T-helper 17 cell (primary cell): ENCODE measurements at places on chromosomes 3 and 15. TPM values are rescaled to one million over a fixed set of nuclear protein-coding genes. Genes with fewer than 3 reads are reported as not detected.

The SEMA6D gene
- total RNA-seq = not detected

DNA sequence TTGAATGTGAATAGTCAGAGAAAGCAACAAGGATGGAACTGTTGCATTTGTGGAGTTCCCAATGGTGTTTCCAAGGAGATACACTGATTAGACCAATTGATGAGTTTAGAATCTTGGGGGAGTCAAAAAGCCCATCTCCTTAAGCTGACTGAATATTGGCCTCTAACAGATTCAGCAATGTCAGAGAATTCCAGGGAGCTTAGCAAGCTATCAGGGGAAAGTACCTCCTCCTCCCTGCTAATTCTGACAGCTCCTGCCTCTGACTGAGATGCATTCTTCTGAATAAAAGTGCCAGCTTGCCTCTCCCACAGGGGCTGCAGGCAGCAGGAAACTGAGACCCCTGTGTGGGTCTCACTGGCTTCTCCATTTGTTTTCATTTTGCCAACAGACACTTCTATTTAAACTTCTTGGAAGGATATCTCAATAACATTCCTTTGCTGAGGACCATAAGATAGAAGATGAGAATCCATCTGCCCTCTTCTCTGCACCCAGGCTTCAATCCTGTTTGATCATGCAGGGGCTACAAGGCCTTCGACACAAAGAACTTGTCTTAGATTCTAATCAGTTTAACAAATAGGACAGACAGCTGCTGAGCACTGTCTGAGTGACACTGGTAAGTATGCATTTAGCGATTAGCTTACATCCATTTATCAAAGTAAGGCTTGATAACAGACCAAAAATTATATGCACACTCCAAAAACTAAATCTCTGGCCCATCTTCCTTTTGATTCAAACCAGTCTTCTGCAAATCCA, 1080.8 kb downstream of the TUSC7 start:
- DNase-seq = no peak

The MESP2 gene
- not detected for total RNA-seq

DNA sequence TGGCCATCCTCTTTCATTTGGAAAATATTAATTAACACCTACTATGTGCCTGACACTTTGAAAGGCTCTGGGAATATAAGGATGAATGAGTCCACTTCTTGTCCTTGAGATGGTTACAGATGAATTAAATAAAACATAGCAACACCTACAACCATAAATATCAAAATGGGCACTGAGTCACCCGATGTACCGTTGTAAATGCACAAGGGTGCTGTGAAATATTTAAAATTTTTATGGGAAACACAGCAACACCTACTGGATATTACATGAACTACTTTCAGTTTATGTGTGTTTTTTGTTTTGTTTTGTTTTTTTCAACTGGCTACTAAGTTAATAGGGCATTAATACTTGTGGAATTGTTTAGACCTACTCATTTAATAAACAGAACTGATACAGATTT, 239.0 kb upstream of the NAALADL2 start:
- no peak for DNase-seq

The C3orf22 gene
- total RNA-seq = not detected

DNA sequence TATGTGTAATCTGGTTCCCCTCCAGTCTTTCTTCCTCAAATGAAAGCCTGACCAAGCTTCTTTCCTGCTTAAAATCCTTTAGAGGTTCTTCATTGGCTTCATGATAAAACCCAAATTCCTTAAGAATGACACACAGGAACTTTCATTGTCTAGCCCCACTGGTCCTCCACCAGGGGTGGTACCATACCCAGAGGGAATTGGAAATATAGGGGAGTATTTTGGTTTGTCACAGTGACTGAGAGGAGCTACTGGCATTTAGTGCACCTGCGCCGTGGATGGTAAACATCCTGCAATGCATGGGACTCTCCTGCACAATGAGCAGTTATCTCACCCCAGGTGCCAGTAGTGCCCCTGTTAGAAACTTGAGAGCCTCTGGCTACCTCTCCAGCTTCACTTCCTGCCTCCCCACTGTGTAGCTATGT, 10.8 kb downstream of the ZWILCH start:
- no peak for DNase-seq

DNA sequence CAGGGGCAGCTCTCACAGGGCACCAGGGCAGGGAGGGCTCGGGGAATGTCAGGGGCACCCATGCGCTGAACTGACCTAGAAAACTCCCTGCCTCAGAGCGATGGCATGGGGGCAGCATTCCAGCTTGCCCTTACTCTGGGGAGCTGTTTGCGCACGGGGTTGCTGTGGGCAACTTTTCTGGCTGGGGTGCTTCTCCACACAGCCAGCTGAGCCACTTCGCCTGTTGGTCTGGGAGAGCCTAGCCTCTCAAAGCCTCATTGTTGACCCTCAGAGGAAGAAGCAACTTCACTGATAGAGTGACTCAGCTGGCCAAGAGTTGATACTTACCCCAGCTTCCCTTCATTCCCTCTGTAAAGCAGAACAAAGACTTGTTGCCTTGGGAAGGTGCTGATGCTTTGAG, 42.6 kb upstream of the MRPS22 start:
- DNase-seq = no peak

DNA sequence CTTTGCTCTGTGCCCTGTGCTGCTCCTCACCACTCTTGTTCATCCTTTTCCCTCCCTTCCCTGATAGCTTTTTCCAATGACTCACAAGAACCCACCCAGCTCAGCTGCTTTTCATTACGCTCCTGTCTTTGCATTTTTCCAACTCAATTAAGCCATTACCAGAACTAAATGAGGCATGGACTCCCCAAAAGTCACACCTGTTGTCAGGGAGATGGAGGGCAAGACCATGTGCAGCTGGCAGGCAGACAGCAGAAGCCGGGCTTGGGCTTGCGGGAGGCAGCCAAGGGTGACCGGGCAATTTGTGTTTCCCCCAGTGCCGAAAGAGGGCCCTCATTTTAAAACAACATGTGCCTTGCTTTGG, 64.3 kb downstream of the CASR start:
- DNase-seq = no peak

DNA sequence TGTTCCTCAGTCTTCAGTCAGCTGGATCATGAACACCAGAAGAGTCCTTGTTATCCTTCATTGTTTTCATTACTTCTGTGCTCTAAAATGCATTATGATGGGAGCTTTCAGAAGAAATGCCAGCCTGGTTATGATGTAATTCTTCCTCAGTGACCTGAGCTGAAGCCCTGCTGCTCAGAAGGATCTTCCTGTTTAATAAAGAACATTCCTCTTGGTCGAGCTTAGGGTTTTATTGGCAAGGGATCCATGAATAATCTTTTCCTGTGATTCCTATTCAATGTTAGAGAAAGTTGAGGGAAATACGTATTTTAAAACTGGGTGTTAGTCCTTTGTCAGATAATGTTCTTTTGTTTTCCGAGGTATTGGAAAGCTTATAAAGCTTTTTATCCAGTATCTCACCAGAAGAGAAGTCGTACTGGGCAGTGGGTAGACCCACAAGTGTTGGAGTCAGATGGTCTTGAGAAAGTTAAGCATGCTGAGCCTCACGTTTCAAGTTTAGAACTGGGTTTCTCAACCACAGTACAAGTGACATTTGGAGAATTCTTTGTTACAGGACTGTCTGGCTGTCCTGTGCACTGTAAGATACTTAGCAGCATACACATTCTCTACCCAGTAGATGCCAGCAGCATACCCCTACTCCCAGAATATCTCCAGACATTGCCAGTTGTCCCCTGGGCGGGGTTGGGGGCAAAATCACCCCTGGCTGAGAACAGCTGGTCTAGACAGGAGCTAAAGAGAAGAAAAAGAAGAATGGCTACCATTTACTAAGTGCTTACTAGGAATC, 212.3 kb upstream of the BHLHE40 start:
- no peak for DNase-seq

The ZNF385D gene
- total RNA-seq = not detected

The CCR2 gene
- 12.4 TPM for total RNA-seq

DNA sequence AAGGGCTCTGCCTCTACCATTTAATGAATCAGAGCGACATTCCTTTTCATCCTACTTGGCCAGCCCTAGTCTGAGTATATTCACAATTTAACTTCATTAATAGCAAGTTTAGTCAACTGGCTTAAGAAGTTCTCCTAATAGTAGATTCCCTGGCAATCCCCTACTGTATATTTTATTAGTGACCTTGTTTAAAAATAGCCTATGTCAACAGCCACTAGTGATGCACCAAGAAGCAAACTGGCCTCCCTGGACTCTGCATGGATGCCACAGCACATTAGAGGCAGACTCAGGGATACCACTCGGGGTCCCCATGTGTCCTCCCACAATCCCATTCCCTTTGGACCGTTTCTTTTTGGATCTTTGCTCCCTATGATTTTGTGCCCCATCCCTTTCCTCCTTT, 83.6 kb downstream of the THSD4 start:
- no peak for DNase-seq

DNA sequence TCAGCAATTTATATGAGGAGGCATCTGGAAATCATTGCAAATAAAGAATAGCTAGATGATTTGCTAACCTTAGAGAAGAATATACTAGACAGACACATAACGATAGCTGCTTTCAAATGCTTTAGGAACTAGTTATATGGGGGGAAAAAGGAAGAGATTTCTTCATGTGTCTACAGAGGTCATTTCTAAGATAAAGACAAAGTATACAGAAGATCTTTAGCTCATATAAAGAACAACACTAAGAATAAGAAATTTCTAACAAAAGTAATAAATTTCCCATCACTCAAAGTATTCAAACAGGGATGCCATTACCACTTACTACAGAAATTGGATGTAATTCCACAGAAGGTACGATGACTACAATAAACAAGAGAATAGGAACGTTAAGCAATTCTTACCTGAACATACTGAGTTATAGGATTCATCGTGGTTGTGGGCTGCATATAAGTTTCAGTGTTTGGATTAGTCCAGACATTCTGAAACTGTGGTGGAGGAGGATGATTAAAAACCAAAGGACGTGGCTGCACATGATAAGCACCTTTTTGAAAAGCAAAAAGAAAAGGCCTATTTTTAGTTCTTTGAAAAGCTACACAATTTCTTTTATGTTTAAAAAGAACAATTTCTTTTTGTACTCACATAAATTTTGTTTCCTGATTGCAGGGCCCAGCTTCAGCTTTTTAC, 8.7 kb downstream of the DAZL start:
- DNase-seq = no peak

DNA sequence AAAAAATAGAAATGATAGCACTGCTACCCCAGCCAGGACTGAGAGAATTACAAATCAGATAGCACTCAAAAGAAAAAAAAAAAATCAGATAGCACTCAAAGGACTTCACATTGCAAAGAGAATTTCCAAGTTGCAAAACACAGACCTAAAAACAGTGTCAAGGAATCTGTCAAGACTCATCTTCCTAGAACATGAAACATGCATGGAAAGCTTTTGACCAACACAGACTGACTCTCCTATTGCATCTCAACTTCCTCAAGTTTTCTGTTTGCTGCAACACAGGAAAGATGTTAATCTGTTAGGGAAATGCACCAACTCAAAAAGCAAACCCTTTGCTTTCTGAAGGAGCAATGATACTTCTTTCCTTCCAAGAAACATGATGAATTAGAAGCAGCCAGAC, 42.3 kb downstream of the RAB27A start:
- no peak for DNase-seq

The TMC3 gene
- total RNA-seq = not detected

DNA sequence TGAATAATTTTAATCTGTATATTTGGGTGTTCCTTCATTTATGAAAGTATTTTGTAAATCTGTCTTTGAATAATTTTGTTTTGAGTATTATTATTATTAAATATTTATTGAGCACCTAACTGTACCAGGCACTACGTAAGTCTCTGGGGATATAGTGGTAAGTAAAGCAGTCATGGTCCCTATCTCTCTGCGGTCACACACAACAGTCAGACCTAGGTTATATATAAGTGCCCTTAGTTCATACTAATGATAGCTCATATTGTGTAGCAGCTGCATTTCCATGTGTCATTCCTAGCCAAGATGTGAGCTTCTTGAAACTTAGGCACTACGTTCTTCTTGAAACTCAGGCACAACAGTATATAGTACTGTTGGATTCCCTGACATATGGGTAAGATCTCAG, 12.4 kb downstream of the NKTR start:
- DNase-seq = no peak

GRCh38 chr3:101216710-101217465, 103.5 kb downstream of the IMPG2 start:
- no peak for DNase-seq

DNA sequence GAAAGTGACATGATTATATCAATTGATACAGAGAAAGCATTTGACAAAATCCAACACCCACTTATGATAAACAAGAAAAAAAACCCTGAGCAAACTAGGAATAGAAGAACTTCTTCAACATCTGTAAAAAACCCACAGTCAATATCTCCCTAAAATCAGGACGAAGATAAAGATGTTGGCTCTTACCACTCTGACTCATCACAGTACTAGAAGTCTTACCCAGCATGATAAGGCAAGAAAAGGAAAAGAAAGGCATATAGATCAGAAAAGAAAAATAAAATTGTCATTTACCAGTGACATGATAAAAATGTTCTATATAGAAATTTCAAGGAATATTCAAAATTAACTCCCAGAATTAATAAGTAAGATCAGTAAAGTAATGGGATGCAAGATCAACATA, 7.2 kb upstream of the FBXW12 start:
- DNase-seq = no peak

The LINGO1 gene
- total RNA-seq = not detected

The DISP2 gene
- total RNA-seq = 0.02 TPM

DNA sequence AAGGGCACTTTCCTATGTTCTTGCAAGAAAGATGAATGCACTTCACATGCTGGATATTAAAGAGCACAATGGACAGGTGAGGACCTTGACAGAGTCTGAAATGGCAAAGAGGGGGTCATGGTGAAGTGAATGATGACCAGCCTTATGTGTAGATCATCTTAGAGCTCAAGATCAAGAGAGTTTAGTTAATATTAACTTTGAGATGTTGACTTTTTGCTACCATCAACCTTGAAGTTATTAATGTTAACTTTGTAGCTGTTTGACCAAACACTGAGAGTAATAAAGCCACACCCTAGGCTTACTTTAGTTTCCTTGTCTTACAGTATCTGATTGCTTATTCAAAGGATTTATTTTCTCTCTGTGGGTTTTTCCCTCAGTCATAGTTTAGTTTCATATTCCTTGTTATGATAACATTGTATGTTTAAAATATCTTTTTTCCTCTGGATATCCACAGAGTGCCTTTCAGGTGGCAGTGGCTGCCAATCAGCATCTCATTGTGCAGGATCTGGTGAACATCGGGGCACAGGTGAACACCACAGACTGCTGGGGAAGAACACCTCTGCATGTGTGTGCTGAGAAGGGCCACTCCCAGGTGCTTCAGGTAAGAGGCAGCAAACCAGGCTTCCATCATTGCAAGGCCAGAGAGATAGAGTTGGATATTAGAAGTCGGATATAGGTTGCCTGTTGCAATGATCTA, 5.4 kb downstream of the NFKBIZ start:
- no peak for DNase-seq

The GAP43 gene
- not detected for total RNA-seq

DNA sequence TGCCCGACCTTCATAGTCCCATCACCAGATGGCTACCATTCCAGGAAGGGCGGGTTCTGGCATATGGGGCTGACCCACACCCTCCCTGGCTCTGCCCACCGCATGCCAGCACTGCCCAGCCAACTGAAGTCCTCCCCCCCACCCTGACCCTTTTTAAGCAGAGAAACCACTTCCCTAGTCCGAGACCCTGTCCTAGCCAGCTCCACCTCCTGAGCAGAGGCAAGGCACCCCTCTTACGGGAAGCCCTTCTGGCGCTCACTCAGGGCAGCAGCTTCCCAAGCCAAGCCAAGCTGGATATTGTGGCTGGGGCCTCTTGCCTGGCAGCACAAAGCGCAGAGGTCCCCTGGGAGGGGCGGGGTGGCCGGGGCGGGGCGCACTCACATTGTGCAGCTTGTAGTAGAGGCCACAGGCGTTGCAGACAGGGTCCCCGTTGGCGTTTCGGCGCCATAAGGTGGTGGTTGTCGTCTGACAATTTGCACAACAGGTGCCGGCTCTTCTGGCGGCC, 11.5 kb downstream of the GATA2 start:
- no peak for DNase-seq
